HS-5 (cell line): ENCODE measurements at places on chromosomes 6 and 20.
A peak's percentile ranks its signal among the peaks of the same experiment; 100 is the strongest.

GRCh38 chr6:168506460-168506859, 65.5 kb downstream of the SMOC2 start:
- DNase-seq, result no peak

DNA sequence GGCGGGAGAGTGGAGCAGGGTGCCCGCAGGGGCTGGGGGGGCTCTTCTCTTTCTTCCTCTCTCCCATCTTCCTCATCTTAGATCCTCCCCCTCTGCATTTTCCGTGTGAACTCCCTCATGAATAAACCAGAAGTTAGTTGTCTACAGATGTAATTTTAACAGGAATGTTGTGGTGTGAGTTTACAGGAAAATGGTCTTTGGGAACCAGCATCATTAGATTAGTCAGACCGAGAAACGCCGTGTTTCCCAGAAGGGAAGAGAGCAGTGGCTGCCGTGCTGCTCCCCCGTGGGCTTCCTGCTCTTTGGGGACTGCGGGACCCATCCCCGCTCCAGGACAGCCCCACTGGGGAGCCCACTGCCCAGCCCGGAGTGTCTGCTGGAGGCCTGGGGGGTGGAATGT, 3.4 kb downstream of the MYT1 start:
- DNase-seq, result no peak

DNA sequence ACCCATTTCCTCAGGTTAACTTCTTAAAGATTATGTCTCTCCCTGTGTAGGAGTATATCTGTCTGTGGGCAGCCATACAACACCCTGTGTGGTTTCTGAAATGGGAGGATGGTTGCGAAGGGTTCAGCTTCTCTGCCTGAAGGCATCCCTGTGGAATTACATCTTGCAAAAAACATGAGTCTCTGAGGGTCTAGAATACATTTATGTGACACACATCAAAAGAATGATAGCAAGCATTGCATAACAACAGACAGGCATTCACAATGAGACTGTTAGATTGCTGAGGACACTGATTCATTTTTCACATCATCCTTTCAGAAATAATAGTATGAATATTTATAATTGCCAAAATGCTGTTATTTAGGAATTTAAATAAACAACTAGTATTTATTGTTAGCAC, 670.9 kb downstream of the HTR1B start:
- peak; percentile 80 for DNase-seq

- no peak for DNase-seq
These were observed 573.5 kb downstream of the CD109 start for GRCh38 chr6:74269600-74269858.

DNA sequence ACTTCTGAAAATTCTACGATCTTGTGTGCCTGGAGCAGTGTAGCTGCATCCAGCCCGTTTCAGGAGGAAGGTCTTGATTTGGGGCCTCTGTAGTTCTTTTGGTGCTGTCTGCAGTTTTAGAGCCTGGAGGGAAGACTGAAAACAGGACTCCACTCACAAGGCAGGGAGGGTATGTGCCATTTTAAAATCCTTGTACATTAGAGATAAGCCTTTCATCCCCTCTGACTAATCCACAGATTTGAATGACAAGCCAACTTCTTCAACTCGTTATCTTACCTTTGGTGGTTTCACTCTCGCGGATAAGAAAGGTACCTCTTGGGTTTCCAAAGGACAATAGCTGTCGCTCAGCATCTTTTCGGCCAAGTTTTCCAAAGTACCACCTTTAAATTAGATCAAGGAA, 98.0 kb upstream of the TRAF3IP2 start:
- DNase-seq, result no peak

- DNase-seq, result no peak
These were observed 134.9 kb downstream of the KLHL32 start for GRCh38 chr6:97059473-97059872.

GRCh38 chr6:105021399-105021798, 64.5 kb downstream of the LIN28B start:
- no peak for DNase-seq
